ENCODE measurements at places on chromosomes 2 and 18. TPM values are rescaled to one million over a fixed set of nuclear protein-coding genes. Genes with fewer than 3 reads are reported as not detected.

- H3K36me3 ChIP-seq: no peaks in the 10 kb centered on the region
- peaks cover 8% of the 10 kb centered on the region for H3K27me3 ChIP-seq
- H3K27ac ChIP-seq: no peak overlapping the region
- H3K4me3 ChIP-seq: no peak overlapping the region
Observed at GRCh38 chr2:177712462-177712861, 319.9 kb downstream of the AGPS start.

DNA sequence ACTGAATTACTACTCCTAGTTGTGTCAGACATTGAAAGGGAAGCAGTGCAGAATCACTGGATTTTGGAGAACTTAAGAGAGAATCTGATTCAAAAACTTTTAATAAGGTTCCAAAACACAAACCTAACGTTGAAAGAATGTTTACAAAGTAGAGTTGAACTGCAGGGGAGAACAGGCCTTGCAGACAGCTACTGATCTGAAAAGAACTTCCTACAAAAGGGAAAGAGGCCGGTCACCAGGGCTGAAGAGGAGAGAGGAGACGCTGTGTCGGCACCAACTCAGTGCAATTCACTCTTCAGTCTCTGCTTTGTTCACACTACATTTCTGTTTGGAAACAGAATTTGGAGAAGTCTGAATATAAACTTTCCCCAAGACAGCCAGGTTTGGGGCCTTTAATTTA is 124.0 kb downstream of the GAREM1 start:
- H3K4me1 ChIP-seq: peaks cover 8% of the 10 kb centered on the region
- no peak overlapping the region for H3K27ac ChIP-seq
- peaks cover 5% of the 10 kb centered on the region for H3K27me3 ChIP-seq

DNA sequence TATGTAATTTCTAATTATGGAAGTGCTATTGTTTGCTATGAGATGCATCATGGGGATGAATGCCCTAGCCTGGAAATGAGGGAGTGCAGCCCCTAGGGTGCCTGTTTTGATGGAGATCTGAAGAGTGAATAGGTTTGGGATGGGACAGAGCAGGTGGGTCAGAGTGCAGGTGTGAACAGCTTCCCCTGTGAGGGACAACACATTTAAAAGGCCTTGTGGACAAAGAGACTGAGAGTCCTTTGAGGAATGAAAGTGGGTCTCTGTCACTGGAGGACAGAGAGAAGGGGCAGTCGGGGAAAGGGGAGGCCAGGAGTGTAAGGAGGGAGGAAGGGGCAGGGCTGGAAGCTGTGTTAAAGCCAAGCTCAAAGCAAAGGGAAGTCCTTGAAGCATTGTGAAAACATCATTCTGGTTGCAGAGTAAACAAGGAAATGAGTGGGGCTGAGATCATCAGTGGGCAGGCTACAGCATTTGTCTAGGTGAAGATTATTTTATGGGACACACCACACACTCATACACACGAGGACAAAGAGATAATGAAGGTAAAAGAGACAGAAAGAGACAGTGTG is 877.6 kb downstream of the SLC4A3 start:
- H3K27me3 ChIP-seq: no peaks in the 10 kb centered on the region
- DNase-seq: peak; percentile 51
- H3K4me3 ChIP-seq: peak overlapping the region; percentile 79
- H3K36me3 ChIP-seq: peaks cover 24% of the 10 kb centered on the region
- H3K27ac ChIP-seq: peak overlapping the region; percentile 88

DNA sequence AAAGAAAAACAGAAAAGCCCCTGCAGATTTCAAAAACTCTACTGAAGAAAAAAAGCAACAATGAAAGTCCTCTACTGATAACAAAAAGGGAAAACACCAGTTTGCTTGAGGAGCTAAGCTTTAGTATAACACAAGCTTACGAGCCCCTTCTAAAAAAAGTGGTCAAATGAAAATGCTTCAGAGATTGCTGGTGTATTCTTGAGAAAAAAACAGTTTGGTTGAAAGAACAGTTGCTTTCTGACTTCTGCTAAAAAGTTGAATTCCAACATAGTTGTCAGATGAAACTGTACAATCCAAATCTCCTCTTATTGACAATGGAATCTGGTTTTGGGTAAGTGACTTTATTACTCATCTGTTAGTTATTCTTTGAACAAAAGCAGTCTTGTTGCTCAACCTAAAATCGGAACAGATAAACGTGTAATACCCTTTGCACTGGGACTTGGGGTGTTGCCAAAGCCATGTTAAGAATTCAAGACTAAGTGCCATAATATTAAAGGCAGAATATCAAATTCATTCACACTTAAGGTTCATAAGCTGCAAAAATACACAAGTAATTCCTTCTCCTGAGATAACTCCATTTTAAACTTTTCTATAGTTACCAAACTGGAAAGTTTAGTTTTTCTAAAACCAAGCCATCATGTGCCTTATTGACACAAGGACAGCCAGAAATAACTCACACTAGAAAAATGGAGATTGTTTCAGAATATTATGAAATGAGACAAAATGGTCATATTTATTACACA is 45.3 kb upstream of the SPAG16 start:
- H3K4me3 ChIP-seq: peak overlapping the region; percentile 85
- no peaks in the 10 kb centered on the region for H3K36me3 ChIP-seq
- no peaks in the 10 kb centered on the region for H3K27me3 ChIP-seq
- peaks cover 72% of the 10 kb centered on the region for H3K4me1 ChIP-seq
- DNase-seq: peak; percentile 76
- H3K27ac ChIP-seq: peak overlapping the region; percentile 88

DNA sequence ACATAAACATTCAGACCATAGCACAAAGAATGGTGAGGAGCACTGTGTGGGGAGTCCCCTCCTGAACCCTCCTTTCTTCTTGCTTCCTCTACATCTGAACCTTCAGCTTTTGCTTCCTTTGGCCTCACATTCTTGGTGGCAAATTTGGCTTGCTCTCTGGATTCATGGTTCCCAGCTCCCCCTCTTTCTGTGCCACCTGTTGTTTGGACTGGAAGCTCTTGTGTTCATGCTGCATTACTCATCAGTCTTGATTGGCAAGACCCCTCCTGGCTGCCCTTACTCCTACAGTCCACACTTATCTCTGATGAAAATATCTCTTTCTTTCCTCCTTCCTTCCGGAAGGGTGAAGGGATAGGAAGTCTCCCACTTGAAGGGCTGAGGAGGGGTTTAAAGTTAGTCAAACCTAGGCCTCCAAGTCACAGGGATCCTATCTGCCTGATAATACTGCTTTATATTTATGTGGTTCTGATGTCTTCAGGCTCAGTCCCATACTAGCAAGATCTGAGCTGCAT is 70.0 kb downstream of the MYO3B start:
- no peak for DNase-seq
- no peaks in the 10 kb centered on the region for H3K4me1 ChIP-seq
- no peak overlapping the region for H3K27ac ChIP-seq
- H3K27me3 ChIP-seq: peaks cover 4% of the 10 kb centered on the region
- no peaks in the 10 kb centered on the region for H3K36me3 ChIP-seq
- H3K4me3 ChIP-seq: no peak overlapping the region

DNA sequence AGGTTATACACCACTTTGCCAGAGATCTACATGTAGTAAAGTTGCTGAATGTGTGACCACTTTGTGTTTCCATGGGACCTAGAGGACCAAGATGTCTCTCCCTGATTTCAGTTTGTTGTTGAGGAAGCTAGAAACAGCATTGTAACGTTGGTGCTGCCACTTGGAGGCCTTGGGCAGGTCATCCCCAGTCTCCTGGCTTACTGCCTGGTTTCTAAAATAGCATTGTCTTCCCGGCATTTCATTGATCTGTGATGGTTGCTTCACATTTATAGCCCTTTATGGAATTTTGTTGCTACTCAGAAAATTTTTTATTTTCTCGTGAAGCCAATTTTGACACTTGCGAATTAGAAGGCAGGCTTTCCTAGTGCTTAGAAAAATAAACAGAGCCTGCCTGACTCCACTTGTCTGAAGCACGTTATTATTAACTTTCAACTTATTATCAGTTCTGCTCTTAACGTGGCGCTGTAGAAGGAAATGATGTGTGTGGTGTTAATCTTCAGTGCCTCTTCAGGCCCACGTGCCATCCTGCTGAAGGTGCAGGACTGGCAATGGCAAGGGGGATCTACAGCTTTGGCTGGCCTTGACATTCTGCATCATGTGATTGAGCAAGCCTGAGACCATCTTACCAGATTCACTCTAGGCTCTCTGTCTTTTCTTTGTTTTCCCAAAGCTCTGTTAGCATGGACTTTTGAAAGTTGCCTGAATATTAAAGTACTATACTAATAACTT is 59.9 kb downstream of the INPP4A start:
- no peak overlapping the region for H3K27ac ChIP-seq
- no peaks in the 10 kb centered on the region for H3K27me3 ChIP-seq
- no peaks in the 10 kb centered on the region for H3K36me3 ChIP-seq

DNA sequence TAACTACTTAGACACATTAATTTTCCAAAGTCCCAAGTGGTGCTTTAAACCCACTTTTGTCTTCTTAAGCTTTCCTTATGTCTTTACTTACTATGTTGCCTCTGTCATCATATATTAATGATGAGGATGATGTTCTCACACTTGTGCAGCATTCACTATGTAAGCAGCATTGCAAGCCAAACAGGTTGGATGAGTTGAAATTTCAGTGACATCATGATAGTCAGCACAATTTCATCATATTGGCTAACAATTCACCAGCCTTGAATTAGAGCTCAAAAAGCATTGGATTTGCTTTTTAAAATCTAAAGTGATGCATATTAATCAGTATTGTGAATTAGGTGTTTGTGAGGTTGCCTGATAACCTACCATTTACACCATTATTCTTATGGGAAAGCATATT is 7.7 kb downstream of the APLF start:
- H3K36me3 ChIP-seq: no peaks in the 10 kb centered on the region
- no peak overlapping the region for H3K4me3 ChIP-seq
- no peak for DNase-seq
- peaks cover 2% of the 10 kb centered on the region for H3K4me1 ChIP-seq
- no peak overlapping the region for H3K27ac ChIP-seq
- H3K27me3 ChIP-seq: no peaks in the 10 kb centered on the region

- no peak overlapping the region for H3K4me3 ChIP-seq
- no peaks in the 10 kb centered on the region for H3K36me3 ChIP-seq
- DNase-seq: peak; percentile 47
- H3K27me3 ChIP-seq: no peaks in the 10 kb centered on the region
Observed at GRCh38 chr2:148660999-148661398, 16.4 kb downstream of the EPC2 start.

The CHST9 gene
- total RNA-seq: not detected
